ENCODE measurements at places on chromosomes 1 and 21.

GRCh38 chr1:230691615-230692014 lies 22.3 kb downstream of the AGT start:
- DNase-seq = no peak

DNA sequence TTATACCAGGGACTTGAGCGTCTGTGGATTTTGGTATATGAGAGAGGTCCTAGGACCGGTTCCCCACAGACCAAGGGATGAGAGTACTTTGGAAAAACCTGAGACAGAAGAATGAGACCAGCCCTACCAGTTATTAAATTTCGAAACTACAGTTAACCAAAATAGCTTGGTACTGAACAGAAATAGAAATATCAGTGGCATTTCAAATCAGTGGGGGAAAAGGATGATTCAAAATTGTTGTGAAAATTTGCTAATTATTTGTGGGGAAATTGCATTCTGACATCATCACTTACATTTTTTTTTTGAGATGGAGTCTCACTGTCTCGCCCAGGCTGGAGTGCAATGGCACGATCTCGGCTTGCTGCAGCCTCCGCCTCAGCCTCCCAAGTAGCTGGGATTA lies 8.2 kb downstream of the EXOC8 start:
- DNase-seq = no peak

DNA sequence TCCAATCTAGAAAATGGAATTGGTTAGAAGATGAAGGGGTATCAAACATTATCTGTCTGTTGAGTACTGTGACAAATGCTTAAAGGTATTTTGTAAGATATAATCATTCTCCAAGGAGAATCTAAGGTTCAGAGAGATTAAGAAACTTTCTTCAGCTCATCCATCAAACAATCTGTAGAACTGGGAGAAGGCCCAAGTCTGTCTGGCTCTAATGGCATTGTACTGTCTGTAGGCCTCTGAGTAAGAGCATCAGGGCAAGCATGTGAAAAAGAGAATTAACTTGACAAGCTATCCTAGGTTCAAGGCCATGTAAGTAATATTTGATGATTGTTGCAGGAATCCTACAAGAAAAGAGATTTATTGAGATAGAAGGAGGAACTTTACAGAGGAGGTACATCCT lies 5.3 kb upstream of the FGGY start:
- DNase-seq = no peak

DNA sequence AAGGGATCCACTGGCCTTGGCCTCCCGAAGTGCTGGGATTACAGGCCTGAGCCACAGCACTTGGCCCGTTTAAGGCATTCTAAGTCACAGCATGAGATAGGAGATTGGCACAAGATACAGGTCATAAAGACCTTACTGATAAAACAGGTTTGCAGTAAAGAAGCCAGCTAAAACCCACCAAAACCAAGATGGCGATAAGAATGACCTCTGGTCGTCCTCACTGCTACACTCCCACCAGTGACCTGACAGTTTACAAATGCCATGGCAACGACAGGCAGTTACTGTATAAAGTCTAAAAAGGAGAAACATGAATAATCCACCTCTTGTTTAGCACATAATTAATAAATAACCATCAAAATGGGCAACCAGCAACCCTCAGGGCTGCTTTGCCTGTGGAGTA lies 33.3 kb upstream of the RCC2 start:
- DNase-seq = no peak

DNA sequence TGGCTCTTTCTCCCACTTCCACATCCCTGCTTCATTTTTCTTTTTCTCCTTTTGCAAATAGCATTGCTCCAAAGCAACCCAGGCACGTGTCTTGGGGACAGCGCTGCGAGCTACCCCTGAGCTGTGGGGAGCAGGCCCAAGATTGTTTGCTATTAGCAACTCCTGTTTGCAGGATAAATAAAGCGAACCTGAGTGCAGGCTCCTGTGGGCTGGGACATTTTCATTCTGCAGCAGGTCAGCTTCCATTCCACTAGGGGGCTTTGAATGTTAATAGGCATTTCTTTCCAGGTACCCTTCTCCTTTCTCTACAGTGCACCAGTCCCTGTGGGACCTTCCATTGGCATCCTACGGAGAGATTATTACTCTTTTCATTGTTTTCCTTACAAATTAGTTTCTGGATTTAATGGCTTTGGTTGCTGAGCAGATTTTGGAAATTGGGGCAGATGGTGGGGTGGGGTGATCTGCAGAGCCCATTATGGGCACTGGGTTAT lies 54.0 kb downstream of the OLFML3 start:
- no peak for DNase-seq

DNA sequence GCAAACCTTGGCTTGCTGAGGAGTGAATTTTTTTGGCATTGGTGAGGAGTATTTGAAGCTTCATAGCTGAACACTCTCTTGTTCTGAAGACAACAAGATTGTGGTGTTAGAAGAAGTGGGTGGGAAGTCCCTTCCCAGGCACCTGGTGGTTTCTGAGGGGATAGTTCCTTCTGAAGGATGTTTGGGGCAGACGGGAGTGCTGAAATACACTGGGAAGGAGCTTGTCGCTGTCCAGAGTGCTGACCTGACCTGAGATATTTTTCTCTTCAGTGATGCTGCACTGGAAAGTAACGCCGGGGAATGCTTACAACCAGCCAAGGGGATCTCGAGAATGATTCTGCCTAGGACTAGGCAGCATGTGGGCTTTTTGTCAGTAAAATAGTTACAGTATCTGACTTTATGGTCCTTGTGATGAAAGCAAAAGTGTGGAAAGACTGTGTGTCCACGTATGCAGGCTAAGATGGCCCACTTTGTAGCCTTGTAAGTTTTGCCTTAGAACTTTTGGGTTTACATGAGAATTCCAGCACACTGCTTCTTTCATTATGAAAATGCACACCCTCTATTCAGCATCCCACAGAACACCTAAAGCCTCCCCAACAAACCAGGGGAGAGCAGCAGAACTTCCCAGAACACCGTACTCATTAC lies 33.1 kb upstream of the NFASC start:
- DNase-seq = peak; percentile 6

GRCh38 chr1:173682184-173682583 lies 12.5 kb upstream of the ANKRD45 start:
- DNase-seq = no peak

DNA sequence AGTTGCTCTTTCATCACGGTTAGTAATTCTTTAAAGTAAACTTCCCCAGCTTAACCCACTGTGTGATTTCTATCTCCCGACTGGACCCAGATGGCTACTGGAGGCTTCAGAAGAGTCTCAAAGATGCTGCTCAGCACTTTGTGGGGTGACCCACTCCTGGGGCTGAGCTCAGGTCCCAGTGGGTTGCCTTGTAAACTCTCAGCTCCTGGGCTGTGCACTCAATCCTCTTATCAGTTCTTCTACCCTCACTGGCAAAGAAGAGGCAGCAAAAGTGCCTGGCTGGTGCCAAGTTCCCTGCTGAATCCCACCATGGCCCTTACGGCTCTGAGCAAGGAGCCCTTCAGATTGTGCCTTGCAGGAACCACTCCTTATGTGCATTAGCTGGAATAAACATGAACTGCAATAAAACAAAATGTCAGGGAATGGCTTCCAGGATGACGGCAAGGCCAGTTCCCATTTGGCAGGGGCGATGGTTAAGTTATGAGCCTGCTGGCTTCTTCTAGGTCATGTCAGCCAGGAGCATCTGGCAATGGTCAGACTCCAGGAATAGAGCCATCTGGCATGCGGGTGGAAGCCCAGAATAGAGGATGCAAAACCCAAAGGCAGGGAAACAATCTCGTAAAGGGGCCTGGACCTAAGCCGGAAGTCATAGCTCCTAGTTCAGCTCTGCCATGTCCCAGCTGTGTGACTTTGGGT lies 6.8 kb downstream of the MYOC start:
- DNase-seq = no peak

- no peak for DNase-seq
These were observed 123.3 kb upstream of the SLC45A1 start for GRCh38 chr1:8194481-8195227.

DNA sequence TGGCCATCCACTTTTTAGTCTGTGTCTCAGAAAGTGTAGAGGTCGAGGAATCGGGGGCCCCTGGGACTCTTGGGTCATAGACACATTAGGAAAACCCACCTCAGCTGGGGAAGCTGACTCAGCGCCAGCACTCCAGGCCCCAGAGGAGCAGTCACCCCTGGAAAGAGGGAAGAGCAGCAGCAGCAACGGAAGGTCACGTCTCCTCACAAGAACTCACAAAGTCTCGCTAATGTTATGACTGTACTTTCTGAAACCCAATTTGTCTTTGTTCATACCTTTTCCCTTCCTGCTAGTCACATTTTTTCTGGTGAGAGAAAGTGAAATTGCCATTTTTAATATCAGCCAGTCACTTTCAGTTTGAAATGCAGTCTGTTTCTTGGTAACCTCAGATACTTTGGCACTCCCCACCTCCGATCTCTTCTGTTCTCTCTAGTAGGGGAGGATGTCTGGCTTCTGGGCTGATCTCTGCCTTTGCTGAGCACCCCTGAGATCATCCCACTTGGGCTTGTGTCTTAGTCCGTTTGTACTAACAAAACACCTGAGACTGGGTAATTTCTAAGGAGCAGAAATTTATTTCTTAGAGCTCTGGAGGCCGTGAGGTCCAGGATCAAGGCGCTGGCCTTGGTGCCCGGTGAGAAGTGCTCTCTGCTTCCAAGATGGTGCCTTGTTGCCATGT lies 6.0 kb upstream of the NLRP3 start:
- no peak for DNase-seq

DNA sequence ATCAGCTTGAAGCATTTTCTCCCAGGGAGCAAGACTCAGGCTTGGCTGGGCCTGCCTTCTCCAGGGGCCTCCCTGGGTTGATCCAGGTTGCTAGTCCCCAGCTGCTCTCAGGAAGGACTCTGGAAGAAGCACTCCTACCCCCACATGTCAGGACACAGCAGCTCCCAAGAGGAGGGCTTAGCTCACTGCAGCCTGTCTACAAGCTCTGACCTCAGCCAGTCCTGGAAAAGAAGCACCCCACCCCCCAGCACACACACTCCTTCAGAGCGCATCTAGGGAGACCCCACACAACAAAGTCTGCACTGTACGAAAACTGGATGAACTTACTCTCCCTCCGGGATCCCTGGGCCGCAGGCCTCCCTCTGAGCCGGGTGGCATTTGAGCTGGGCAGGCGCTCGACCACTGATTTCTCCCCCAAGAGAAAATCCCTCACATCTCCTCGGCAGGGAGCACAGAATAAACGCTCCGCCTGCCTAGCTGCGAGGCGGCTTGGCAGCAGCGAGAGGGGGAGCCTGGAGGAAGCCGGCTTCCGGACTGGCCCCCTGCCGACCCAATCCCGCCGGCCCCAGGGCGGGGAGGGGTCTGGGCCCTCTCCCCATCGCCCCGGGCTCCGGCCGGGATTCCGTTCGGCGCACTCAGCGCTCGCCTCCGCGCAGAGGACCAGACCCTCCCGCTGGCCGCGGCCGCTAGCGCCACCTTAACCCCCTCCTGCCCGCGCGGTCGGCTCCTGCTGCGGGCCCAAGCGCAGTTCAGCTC lies at the start of gene KCNA2:
TSS of gene KCNA2 (minus strand) at position 458 of the 756 bp plus-strand sequence. CDS start 1,576 bp downstream, outside the sequence.
- no peak for DNase-seq

DNA sequence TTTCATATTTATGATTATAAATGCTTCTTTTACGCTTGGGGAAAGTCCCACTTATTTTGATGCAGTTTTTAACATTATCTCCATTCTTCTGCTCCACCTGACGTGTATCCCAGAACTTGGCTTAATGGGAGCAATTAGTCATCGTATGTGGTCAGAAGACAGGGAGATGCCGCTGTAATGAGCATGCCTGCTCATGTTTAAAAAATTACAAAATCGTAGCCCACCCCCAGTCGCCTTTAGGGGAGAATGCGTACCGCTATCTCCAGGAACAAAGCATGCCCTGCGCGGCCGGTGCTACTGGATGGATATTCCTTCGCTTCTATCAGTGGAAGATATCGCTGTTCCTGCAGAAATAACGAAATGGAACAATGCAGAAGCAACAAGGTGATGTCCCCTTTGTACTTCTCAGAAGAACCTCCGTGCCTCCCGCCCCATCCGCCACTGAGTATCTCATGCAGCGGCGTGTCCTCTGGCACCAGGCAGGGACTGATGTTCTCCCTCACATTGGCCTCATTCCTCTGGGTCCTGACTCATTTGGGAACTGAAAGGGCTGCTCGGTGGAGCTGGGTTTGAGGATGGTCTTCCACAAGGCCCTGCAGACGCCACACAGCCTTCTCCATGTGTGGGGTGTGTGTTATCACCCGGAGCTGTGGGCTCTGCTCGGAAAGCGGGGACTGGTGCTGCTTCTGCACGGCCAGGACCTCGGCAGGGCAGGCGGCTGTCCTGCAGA lies 116.3 kb upstream of the COL6A1 start:
- no peak for DNase-seq

Data from activated T-cell treated with anti-CD3 and anti-CD28 coated beads for 48 hours (primary cell).